ENCODE measurements at places on chromosomes 2 and 18.

GRCh38 chr18:56900195-56901094 is 246.4 kb upstream of the BOD1L2 start:
- no peak for DNase-seq

DNA sequence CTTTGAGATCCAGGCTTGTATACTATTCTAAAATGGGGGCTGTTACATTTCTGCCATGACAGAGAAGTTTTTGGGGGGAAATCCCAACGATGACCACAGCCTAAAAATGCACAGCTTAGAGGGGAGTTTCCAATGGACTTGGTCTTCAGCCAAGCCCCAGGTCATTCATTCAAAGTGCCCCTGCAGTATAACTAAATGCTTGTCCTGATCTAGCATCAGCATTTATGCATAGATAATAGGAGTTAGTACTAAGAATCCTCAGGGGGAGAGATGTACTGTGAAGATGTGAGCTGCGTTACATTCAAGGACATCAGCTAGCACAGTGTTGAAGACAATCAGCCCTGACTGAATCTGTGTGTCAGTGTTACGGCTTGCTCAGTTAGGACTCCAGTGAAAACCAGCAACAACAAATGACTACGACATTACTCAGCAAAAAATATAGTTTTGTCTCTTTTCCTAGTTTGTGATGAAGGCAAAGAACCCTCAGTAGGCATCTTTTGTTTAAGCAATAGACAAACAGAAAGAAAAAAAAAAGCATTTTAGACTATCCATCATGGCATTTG is 160.9 kb downstream of the ZEB2 start:
- DNase-seq, result no peak

DNA sequence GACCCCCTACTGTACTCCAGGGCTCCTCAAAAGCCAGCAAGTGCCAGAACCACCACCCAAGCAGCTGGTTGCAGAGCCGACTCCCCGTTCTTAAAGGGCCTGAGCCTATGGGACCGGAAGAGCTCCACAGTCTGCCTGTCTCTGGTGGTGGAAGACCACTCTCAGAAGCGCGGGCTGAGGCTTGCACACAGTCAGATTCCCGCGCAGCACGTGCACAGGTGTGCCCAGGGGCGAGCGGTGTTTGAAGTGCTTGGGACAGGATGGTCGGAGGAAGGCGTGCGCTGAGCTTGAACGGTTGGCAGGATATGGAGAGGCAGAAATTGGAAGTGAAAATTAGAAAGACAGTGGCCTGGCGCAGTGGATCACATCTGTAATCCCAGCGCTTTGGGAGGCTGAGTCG is 64.8 kb downstream of the CYP26B1 start:
- DNase-seq, result no peak

DNA sequence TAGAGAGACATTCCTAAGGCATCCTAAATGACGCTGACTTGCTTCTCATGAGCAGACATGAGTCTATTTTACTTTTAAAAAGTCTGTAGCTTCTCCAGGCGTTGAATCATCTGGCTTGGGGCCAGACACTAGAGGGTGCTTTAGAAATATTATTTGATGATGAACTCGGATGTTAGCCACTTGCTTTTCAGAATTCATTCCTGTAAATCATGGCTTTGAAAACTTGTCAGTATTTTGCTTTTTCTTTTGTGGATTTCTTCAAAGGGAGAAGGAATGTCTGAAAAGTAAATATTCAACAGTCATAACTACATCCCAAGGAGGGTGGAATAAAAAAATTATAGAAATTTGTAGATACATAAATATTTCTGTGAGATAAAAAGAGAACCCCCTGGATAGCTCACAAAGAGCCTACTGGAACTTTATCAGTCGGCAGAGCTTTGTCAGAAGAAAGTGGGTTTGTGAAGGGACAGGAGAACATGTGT is 370.8 kb downstream of the OSR1 start:
- DNase-seq, result peak; percentile 15

DNA sequence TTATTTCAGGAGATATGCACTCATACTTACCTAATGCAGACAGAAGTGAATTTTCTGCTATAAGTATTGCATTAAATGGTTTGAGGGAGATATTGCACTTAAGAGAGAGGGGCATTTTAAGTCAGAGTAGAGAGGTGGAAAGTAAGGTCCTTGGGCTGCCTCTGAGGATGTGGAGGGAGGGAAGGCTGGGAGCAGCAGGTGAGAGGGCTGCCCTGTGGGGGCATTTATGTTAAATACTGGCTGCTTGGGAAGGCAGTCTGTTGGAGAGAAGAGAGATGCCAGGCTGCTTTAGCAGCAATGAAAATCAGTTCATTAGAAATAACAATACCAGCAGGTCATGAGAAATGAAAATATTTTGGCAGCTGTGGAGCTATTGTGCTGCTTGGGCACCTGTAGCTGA is 576.2 kb upstream of the HS6ST1 start:
- DNase-seq, result no peak

GRCh38 chr18:55999641-56000040 is 411.6 kb upstream of the TCF4 start:
- DNase-seq, result no peak

DNA sequence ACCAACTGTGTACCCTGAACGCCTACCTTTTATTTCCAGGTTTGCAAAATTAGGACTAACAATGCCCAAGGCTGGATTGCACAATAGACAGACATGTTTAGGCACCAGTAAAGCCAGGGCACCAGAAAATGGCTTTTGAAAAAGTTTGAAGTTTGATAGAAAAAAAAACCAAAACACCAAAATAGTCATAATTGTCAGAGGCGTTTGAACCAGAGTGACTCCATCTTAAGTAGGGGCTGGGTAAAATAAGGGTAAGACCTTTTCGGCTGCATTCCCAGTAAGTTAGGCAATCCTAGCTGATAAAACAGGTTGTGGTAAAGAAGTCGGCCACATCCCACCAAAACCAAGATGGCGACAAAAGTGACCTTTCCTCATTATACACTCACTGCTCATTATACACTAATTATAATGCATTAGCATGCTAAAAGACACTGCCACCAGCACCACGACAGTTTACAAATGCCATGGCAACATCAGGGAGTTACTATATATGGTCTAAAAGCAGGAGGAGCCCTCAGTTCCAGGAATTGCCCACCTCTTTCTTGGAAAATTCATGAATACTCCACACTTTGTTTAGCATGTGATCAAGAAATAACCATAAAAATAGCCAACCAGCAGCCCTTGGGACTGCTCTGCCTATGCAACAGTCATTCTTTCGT is 105.1 kb upstream of the MSH2 start:
- no peak for DNase-seq

DNA sequence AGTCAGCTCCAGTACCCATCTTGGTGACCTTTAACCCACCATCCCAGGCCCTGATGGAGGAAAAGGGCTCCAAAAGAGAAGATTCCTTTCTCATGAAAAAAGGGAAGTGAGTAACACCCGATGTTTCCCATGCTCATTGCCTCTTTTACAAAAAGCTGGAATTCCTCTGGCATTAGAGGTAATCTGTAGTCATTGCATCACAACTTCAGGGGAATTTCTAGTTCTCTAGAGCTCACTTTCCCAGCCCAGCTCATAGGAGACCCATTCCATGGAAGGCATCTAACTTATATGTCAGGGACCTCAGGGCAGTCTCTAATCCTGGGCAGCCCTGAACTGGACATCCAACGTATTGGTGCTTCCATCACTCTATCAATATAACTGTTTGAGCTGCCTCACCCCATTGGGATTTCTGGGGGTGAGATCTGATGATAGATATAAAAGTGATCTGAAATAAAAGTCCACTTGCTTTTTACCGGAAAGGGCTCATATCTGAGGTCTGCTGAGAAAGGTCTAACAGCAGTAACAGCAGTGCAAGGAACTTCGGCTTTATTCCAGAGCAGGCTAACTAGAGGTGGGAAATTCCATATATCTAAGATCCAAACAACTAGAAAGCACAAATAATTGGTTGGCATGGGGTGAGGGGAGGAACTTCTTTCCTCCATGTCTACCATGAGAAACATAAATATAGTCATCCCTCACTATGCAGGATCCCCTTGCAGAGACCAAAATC is 106.1 kb downstream of the ETAA1 start:
- DNase-seq, result no peak

DNA sequence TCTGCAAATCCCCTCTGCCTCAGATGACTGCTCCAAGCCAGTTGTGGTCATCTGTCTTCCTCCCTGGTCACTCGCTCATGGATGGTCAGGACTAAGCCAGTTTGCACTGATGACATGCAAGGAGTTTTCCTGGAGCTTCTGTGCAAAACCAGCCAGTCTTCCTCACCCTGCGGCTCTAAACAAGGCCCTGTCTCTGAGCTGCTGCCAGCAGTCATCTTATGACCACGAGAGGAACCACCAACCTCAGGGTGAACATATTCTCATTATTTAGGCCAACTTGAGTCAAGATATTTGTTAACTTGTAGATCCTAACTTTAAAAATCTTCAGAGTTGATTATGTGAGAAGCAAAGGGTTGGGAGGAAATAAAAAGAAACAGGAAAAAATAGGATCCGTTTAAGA is 119.9 kb upstream of the CAB39 start:
- DNase-seq, result no peak

GRCh38 chr18:74942319-74942910 is 266.5 kb downstream of the PTGR3 start:
- no peak for DNase-seq

DNA sequence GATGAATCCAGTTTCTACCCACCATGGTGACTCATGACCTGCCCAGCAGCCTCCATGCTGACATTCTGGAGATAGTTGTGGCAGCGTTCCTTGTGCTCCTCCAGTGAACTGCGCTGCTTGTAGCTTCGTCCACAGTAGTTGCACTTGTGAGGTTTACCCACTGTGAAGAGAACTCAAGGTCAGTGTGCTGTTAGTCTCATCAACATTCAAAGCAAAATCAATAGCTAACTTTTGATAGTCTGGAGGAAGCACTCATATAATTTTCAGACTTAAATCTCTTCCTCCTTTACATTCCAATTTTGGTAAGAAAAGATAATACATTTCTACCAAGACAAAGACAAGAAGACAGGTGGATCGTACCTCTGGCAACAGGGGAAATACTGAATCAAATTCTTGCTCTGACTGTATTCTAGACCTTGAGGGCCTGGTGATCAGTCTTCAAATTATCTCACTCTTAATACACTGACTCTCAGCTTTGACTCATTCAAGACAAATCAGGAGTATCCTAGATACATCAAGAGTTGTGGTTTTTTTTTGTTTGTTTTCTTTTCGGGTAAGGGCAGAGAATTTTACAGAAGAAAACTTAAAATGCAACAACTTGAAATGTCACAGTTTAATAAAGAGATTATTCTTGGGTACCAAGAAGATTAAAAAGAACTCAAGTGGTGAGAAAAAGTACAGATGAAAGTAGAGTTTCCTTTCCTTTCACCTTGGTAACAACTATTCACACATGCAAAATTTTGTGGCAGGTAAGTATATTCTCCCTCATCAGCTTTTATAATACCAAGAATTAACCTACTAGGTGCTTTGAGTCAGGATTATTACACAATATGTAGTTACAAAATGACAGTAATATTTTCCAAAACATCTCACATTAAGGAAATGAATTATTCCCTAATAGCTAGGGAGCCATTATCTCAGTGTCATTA is 129.2 kb downstream of the IKZF2 start:
- DNase-seq, result no peak

GRCh38 chr2:143140864-143141661 is 11.8 kb downstream of the ARHGAP15 start:
- DNase-seq, result no peak

- no peak for DNase-seq
Observed at GRCh38 chr2:200451511-200451910, 58.4 kb downstream of the KCTD18 start.

- no peak for DNase-seq
Observed at GRCh38 chr2:136024616-136025015, 39.2 kb upstream of the DARS1 start.

GRCh38 chr2:86482034-86482433 is 40.9 kb downstream of the KDM3A start:
- no peak for DNase-seq

DNA sequence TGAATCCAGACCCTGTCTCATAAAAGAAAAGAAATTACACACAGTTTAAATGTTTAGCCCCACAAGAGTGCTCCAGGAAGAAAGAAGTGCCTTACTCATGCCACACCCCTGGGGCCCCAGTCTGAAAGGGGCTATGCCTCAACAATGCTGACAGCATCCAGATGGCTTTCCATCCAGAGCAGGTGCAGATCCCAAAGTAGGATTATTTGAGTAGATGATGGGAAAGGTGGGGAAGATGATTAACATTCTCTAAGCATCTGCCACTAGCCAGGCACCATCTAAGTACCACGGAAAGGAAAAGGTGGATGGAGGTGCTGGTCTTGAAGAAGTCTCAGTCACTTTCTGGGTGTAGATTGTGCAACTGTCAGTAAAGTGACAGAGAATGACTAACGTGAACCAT is 16.3 kb downstream of the DPYSL5 start:
- peak; percentile 36 for DNase-seq

DNA sequence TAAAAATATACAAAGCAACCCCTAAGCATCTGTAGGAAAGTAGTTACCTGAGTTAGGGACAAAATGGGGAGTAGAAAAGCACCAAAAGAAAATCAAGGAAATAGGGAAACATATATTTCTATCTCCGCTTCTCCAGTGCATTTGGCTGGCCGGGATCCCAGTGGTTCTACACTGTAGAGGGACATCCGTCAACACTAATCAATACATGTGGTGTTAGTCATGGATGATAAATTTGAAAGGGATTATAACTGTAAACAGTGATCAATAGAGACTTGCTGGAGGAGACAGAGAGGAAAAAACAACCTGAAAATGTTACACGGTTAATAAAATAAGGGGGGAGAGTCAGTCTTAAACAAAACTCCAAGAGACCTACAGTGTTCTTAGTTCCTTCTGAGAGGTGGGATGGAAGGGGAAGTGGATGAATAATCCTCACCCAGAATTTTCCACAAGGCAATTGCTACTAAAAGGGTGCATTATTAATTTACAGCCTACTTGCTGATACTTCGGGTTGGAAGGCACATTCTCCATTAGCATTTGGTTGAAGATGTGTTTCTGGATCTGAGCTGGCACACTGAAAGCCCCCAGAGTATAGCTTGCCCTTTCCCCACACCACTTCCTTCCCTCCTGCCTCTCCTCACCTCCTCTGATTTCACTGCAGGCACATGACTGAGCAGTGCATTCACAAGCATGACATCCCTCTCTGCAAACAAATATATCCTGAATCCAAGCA is 530.0 kb downstream of the BCL11A start:
- DNase-seq, result no peak

GRCh38 chr2:39501412-39501811 is 64.3 kb upstream of the MAP4K3 start:
- no peak for DNase-seq

DNA sequence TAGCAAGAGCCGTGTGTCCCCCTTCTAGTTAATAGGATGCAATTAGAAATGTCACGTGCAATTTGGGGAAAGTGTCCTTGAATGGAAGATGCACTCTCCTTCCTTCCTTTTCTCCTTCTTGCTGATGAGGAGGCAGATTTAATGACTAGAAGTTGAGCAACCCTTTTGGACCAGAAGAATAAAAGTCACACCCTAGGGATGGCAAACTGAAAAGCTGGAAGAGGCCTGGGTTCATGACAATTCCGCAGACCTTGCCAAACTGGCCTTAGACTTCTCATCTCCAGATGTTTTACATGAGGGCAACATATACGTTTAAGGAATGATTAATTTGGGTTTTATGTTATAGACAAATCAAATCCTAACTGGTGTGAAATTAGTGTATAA is 38.6 kb upstream of the NCOA1 start:
- DNase-seq, result no peak
